ENCODE measurements at places on chromosomes 5 and 9.

DNA sequence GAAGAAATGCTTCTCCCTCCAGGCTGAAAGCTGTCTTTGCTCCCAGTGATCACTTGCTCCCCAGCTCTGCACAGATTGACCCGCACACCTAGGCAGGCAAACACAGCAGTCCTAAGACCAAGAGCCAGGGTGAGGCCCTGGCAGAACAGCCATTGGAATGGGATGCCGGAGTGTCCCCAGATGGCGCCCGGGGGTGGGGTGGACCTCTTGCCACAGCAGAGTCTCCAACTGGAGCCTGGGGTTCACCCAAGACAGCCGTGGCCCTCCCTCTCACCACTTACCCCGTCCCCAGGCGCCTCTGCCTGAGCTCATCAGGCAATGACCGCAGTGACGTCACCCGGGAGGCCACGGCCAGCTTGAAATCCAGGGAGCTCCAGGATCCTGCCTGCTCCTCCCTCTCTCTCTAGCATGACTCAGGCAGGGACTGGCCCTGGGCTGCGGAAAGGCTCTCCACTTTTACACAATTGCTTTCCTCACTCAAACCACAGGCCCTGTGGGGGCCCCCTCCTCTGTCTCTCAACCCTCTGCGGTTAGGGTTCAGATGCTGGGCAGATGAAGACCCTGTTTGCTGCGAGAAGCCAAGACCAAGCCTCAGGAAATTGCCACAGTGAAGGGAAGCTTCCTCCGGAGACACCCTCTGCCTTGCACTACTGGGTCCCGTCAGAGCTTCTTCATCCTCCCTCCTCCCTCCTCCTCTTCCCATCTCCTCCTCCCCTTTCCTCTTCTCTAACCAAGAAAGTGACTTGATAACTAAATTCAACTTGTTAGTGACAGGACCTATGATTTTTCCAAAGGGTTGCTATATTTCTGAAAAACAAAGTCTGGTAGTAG, 24.3 kb upstream of the PTGES start:
- peak; percentile 5 for DNase-seq

DNA sequence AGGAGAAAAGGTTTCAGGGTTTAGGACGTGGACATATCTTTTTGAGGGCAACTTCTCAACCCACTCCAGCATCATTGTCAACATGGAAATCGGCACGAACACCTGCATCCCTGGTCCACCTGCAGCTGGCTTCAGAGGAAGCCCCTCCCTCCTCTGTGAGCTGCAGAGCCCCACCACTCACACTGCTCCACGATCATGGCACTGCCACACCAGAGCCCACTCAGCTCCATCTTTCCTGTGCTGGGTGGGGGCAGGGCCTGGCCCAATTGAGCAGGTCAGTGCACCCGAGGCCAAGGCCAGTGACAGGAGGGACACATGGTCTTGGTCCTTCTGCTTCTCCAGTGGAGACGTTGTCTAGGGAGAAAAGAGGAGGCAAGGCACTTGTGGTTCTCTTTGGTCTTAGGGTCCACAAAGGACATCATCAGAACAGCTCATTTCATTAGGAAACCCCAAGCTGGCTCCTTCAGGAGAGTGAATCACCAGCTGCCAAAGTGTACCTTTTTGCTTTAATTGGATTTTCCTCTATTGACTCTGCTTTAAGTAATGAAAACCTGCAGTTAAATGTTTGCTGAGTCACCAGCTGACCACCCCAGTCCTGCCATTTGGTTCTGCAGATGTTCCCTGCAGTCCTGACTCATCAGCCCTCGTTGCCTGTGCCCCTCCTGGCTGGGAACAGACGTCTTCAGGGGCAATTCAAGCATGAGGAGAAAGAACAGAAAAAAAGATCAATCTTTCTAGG, 56.2 kb downstream of the UBE2QL1 start:
- no peak for DNase-seq

DNA sequence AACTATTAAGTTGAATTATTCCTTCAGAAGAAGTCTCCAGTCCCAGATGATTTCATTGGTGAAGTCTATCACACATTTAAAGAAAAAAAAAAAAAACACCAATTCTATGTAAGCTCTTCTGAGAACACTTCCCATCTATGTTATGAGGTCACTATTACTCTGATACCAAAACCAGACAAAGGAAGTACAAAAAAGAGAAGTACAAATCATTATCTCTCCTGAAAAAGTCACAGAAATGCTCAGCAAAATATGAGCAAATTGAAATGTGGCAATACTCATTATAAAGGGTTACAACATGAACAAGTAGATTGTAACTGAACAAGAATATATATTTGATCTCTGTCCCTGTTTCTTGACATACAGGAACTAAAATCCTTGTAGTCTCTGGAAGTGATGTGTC, 280.4 kb downstream of the TLE1 start:
- DNase-seq, result no peak

DNA sequence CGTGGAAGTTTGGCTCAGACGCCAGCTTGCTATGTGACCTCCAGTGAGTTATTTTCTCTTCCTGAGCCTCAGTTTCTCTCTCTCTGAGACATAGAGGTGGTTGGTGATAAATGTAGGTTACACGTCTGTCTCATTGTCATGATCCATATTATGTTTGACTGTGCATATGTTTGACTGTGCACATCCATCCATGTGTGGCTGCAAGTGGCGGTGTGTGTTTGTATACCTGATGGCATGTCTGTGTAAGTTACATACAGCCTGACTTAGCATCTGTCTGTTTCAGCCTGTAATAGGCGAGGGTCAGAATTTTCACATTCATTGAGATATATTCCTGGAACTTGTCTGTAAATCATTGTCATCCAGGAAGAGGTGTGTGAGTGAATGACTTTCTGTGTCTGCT, 3.3 kb downstream of the SPARC start:
- DNase-seq, result no peak

DNA sequence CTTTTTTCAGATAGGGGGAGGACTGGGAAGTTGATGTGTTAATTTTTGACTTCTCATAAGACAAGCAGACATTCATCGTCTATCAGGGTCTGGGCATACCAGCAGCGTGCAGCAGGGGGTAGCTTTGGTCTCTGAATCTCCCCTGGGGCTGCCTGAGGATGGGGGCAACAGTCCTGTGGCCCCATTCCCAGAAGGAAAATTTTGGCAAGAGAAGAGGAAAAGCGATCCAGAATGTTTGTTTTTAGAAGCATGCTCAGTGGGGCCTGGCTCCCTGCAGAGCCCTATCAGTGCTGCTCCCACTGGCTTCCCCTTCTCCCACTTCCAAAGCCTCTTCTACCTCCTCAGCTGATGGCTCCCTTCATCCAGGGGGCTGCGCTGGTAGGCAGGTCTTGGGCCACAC, 194.8 kb upstream of the IL12B start:
- no peak for DNase-seq

DNA sequence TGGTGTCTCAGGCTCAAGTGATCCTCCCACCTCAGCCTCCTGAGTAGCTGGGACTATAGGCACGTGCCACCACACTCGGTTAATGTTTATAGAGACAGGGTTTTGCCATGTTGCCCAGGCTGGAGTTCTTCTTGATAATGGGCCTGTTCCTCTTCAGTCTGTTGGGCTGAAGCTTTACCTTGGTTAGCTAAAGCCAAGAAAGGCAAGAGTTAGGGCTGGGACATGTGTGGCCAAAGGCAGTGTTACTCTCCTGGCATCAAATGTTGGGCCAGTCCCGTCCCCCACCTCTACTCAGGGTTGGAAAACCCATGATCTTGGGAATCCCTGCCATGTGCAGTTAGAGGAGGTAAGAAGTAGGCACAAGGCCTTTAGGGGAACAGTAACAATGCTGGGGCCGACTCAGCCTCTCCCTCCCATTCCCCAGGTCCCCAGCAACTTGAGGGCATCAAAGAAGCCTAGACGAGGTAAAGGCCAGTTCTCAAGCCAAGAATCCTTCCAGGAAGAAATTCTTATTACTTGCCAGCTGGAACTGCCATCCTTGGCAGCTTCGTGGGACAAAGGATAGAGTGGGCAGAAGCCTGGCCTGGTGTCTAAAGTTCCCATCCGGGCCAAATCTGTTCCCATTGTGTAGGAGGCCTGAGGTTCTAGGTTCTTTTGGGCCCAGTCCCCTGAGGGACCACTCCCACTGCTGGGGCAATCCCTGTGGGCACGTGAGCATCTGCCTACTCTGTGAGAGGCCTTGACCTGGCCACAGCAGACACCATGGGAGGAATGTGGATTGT, 4.5 kb downstream of the EGR1 start:
- DNase-seq, result peak; percentile 81

DNA sequence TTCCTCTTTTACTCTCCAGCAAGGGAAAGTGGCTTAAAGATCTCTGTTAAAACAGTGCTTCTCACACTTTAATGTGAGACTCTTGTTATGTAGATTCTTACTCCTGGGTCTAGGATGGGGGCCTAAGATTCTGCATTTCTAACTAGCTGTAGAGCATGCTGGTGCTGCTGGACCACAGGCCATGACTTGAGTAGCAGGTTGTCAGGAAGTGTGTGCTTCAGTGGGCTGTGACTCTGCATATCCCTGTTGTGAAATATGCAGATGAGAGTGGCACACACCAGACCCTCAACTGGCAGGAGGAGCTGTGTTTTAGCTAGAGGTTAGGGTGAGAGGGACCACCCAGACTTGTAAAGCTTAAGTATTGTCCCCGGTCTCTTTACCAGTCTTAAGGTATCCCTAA, 191.1 kb upstream of the DMRT1 start:
- no peak for DNase-seq

DNA sequence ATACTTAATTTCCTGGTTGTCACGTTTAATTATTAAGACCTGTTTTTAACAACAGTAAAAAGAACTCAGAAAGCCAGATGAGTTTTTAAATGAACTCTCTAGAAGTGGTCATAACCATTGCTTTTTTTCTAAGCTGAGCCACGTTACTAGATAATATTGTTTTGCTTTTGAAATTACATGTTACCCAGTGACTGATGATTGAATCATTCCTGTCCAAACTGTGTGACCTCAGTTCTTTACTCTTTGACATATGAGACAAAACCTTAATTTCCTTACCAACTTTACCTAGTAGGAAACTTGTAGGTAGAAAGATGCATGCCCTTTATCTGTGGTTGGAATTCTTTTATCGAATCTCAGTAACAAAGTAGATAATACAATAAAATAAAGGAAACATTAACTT, 411.7 kb downstream of the SH3GL2 start:
- DNase-seq, result no peak

DNA sequence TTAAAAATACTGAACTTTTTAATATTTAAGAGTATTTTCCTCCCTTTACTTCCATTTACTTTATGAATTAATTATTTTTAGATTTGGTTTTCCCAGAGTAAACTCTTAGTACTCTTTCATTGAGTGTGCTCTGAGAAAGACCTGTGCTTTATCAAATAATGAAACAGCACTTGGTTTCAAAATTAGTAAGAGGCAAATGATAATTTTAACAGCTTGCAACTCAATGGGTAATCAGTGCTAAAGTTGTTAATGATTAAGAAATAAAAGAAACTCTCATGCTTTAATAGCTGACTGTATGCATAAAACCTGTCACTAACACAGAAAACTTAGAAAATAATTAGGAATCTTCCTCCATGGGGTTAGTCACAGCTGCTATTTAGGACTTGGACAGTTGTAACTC, 244.4 kb downstream of the RFX3 start:
- DNase-seq, result no peak

GRCh38 chr5:13250464-13251291, 693.8 kb downstream of the DNAH5 start:
- DNase-seq, result no peak
